ENCODE measurements at places on chromosomes 16 and 17.

GRCh38 chr16:87098976-87099720, 218.0 kb downstream of the C16orf95 start:
- no peak for DNase-seq

DNA sequence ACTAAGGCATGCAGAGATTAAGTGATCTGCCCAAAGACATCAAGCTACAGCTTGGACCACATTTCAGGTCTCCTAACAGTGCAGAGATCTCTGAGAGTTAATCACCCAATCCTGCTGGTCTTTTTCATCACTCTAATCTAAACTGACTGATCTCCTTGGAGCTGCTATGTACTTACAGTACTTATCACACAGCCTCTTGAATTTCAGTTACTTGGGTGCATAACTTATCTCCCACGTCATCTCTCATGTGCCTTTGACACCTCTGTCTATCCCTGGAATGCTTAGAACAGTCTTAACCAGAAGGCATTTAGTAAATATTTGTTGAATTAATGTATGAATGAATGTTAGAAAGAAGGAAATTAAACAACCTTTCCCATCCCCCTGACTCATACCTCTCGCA, 139.0 kb downstream of the SNX11 start:
- no peak for DNase-seq

DNA sequence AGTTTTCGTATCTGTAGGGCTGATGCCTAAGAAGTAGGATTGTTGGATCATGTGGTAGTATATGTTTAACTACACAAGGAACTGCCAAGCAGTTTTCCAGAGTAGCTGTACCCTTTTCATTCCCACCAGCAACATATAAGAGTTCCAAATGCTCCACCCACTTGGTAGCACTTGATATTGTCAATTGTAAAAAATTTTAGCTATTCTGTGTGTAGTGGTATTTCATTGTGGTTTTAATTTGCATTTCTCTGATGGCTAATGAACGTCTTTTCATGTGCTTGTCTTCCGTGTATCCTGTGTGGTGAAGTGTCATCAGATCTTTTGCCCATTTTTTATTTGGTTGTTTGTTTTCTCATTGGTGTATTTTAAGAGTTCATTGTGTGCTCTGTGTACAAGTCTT, 69.7 kb downstream of the TANC2 start:
- no peak for DNase-seq

GRCh38 chr17:40533896-40534295, 31.4 kb downstream of the CCR7 start:
- DNase-seq: no peak

GRCh38 chr16:88681084-88681680, 5.1 kb downstream of the SNAI3 start:
- no peak for DNase-seq
